ENCODE measurements at places on chromosomes 1 and 21.

- no peak for DNase-seq
Measured at GRCh38 chr1:104387716-104388508, 638.2 kb downstream of the AMY1C start.

- no peak for DNase-seq
Measured at GRCh38 chr21:44517175-44517899, 22.7 kb downstream of the KRTAP10-1 start.

DNA sequence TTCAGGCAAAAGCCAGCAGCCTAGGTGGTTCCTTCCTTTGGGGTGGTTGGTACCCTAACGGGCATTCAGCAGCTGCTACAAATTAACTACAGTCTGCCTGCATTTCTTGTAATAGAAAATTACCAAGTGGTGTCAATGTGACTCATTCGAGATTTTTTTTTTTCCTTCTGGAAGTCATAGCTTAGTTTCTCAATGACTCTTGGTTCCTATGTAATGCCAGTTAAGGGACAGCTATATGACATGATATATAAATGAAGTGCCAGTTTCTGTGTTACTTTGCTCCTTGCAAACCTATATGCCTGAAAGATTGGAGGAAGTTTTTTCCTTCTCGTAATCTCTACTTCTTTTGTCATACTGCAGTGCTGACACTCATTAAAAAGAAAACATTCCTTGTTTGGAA is 2.6 kb downstream of the MGST3 start:
- DNase-seq, result no peak

DNA sequence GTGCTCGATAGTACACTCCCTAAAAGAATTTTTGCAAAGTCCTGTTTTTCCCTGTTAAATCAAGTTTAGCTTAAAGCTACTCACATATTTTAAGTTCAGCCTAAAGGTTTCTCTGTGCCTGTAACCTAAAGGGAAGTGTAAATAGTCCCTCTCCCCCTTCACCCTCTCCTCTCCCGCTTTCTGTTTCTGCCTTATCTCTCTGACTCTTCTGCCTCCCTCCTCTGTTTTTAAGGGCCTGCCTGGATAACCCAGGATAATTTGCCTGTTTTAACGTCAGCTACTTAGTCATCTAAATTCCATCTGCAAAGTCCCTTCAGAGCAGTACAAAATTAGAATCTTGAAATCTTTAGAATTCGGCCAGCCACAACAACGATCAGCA is 92.6 kb downstream of the NID1 start:
- no peak for DNase-seq

GRCh38 chr21:36171741-36172331 is 15.2 kb downstream of the DOP1B start:
- DNase-seq, result no peak

DNA sequence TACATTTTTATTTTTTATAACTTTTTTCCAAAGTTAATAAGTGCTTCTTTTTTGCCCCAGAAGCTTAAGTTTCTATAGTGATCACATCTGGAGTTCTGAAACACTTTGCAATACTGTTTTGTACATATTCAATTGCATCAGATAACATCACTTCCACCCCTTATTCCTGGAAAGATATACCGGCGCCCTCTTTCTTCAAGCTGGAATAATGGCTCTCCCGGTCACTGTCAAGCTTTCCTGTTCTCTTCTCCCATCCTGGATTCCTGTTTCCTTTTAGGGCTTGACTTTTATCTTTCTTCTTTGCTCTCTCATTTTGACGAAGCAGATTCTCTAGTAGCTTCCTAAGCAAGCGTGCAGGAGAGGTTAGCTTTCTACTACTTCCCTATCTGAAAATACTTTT is 1866.8 kb downstream of the MRPL39 start:
- DNase-seq, result no peak

GRCh38 chr1:225565847-225566246 is 87.1 kb downstream of the ENAH start:
- no peak for DNase-seq

DNA sequence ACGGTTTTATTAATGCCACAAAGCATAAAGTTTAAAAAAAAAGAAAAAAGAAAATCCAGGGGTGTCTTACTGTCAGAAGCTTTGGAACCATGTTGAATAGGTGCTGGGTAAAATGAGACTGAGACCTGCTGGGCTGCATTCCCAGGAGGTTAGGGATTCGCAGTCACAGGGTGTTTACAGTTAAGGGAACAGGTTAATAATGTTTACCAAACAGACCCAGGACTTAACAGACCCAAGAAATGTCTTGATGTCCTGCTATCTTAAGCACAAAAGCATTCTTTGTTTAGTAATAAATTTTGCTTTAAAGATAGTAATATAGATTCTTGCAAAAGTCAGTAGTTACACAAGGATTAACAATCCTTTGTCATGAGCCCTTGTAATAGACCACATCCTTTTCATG is 54.7 kb downstream of the OLFML3 start:
- DNase-seq, result no peak

DNA sequence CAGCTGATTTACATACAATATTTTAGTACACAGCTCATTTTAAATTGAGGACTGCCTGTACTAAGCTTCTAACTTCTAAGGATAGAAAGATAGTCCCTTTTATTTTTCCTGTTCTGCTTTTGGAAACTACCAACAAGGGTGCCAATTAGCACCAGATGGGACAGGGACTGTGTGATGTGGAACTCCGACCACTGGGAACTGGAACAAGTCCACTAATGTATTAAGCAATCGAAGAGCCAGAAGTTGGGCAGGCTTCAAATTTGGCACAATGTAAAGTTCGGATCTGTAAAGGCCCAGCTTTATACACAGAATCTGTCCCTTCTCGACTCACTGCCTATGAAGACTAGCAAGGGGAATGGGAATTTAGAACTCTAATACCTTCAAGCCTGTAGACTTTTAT is 149.3 kb downstream of the ZC3H11B start:
- DNase-seq, result no peak

- no peak for DNase-seq
Measured at GRCh38 chr1:29632806-29633615, 396.7 kb downstream of the PTPRU start.

DNA sequence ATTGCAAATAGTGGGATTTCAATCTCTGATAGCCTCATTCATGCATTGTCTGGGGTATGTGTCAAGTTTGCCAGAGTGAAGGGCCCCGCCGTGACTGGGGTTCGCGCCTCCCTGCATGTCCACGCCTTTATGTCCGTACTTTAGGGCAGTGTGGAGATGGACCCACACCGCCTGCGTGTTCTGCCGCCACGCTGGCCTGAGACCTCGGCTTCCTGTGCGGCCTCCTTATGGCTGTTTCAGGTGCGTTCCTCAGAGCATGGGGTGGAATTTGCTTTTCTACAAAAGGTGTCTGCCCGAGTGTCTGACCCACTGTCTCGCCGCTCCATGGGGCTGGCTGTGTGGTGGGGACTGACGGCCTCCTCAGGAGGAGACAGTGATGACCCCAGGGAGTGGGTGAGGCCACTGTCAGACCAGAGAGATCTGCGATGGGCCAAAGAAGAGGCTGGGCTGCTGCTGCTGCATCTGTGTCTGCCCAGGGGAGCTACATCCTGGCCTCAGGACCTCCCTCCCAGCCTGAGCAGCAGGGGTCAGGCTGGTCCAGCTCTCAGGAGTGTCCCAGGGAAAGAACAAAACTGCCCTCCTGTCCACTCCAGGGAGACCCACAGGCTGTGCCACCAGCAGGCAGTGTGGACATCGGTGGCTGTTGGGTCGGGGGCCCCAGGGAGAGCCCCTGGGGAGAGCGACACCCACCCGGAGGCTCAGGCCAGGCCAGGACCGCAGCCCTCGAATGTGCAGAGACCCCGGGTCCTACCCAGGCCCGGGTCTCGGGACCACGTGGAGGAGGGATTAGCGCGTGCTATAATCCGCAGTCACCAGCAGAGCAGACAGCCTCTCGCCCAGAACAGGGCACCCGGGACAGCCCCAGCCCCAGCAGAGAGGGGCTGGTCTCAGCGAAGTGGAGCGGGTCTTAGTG is 9.8 kb upstream of the SLC19A1 start:
- no peak for DNase-seq

All from activated CD4-positive, alpha-beta T cell treated with anti-CD3 and anti-CD28 coated beads, Interleukin-2, amount 50 U/mL, for 24 hours (primary cell).